ENCODE measurements at places on chromosomes 1 and 21.

DNA sequence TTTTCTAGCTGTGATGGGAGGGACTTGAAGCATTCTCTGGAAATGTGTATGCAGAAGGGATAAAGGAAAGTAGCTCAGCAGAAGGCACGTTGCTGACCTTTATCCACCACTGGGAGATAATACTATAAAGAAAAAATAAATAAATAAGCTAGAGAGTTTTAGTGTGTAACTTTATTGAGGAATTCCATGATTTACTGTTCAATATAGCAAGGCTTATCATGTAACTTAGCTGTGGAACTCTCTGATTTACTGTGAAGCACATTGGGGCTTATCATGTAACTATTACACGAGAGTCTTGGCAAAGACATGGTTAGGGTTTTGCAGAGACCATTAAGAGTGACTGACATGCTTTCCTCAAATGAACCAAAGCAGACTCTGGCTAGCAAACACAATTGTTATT lies 316.1 kb upstream of the SNX7 start:
- DNase-seq = no peak

GRCh38 chr1:24363994-24364393 lies 44.8 kb downstream of the GRHL3 start:
- DNase-seq = no peak

DNA sequence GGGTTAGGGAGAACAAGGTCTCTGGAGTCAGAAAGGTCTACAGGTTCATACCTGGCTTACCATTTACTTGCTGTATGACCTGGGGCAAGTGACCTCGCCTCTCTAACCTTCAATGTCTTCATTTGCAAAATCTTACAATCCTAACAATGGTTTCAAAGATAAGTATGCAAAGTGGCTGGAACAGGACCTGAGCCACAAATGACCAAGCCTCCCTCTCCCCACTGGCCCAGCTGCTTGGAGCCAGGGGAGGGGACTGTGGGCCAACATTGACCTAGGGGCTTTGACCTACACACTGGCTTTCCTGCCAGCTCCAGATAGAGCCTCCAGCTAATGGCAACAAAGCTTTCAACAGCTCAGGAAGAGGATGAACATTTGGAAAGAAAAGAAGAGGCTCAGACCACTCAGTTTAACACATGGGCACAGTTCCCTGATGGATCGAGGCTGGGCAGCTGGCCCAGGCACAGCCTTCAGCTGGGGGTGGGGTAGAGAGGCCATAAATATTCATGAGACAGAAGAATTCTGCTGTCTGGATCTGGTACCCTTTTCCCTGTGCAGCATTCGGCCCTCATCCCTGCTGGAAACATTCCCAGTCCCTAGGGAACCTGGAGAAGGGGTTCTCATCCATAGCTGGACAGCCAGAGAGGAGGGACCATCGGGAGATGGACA lies 12.9 kb downstream of the PTAFR start:
- DNase-seq = no peak

DNA sequence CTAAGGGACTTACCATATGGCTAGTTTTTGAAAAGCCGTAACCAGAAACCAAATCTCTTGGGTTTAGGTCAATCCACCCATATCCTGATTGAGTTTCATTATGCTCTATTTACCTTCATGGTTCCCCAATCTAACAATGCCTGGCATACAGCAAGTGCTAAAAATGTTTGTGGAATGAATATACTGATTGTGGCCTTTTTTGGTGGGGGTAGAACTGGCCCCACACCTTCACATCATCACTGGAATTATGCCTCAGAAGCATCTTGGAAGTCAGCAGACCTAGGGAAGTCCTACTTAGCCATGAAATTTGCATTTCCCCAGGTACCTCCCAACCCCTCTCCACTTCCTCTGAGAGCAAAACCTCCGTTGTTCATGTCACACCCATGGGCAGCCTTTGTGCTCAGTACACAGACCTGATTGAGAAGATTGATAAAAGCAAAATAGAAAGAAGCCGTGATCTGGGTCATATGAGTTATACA lies 17.8 kb upstream of the SLAMF1 start:
- DNase-seq = no peak

GRCh38 chr1:172070055-172070454 lies 228.8 kb downstream of the DNM3 start:
- no peak for DNase-seq

- no peak for DNase-seq
These were observed 16.0 kb upstream of the ID3 start for GRCh38 chr1:23575226-23575810.

DNA sequence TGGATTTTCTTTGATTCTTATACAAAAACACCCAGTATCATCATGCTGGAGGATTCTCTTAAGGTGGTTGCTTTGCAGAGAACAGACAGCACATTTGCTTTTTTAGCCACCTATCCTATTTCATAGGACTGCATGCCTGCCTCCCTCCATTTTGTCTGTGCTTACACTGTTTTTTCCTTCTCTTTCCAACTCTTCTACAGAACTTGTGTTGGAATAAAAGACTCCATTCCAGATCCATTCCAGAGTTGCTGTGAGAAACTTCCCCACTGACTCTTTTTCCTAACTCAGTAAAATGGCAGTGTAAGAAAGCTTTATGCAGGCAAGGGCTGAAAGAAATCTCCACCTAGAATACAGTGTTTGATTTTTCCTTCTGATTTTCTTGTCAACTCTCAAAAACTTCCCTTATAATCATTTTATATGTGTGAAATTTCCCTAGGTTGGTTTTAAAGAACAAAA lies 5.2 kb upstream of the ARID1A start:
- no peak for DNase-seq

- no peak for DNase-seq
These were observed 5.4 kb downstream of the NRIP1 start for GRCh38 chr21:15059397-15059796.

DNA sequence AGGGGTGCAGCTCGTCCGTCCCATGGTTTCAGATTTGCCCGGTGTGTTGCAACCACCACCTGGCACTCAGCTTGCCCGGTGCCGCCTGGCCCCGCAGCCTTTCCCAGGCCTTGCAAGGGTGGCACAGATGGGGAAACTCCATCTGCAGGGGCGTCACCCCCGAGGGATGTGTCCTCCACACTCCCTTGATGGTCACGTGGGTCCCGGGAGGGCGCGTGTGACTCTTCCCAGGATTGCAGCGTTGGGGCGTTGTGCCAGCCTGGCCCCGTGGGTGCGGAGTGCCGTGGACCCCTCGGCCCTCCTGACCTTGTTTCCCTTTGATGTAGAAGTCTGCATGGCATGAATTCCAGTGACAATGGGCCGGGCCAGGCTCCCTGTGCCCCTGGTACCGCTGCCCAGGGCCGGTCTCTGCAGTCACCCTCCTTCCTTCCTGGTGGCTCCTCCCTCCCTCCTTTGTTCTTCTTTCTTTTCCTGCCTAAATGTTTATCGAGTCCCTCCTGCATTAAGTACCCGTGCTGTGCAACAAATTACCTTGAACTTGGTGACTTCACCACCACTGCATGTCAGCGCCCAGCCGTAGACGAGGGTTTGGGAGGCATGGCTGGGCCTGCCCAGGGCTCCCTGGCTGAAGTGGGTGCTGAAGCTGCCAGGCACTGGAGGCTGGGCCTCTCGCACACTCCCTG lies 22.9 kb downstream of the RRP1 start:
- no peak for DNase-seq

DNA sequence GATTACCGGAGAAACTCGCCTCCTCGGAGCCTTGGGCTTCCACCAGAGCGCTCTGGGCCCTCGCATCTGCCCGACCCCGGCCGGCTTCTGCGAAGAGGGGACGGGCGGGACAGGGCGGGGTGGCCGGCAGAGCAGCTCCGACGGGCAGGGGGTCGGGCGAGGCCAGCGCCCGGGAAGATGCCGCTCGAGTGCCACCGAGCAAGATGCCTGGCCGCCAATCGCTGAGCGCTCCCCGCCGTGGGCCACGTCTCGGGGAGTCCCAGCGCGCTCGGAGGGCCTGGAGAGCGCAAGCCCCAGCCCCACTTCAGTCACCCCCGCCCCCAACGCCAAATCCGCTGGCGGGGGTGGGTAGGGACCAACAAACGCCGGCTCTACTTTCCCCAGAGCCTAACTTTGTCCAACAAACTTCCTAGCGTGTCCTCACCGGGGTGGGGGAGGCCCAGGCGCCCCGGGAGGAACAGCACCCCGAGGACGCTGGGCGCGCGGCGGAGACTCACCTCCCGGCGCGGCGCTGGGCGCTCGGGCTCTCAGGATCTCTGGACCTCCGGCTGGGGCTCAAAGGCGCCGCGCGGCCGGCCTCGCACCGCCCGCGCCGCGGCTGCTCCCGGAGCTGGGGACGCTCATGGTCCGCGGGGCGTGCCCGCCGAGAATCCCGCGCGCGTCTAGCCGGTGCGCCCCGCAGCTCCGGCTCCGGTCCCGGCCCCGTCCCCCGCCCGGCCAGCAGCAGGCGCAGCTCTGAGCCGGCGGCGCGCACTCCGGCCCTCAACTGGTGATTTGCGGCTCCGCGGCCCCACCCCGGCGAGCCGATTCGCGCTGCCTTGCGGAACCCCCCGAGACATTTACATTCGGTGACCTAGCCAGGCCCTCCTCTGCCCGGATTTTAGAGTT lies at the start of gene BCAR3:
Gene BCAR3 (minus strand): TSS at position 737 of the 888 bp plus-strand sequence. CDS start 6,907 bp downstream, outside the sequence.
- no peak for DNase-seq

DNA sequence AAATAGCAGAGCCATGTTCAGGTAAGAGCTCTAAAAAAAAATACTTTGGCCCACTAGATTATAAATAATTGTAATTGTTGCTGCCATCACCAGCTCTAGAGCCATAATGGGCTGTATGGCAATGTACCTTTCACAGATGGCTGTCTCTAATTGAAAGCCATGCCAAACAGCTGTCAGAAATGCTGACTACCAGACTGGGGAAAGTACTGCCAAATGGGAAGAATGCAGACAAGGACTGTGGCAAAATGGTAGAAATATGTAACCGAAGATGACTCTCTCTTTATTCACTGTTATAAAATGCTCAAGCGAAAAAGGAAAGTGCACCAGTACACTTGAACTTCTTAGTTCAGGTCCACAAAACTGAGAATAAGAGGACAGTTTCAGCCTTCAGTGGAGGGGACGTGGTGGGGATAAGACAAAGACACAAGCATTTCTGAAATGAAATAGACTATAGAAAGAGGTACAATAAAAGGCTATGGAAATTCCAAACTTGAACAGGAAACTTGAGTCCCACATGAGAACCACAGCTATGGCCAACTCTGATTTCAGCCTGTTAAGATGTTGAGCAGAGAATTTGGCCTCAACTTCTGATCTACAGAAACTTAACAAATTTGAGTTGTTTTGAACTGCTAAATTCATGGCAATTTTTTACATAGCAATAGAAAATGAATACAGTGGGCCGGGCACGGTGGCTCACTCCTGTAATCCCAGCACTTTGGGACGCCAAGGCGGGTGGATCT lies 46.5 kb upstream of the LPGAT1 start:
- no peak for DNase-seq

- DNase-seq = no peak
These were observed 121.2 kb downstream of the ADGRL2 start for GRCh38 chr1:81921851-81922462.

GRCh38 chr1:59664166-59664565 lies 150.6 kb upstream of the HOOK1 start:
- DNase-seq = no peak

DNA sequence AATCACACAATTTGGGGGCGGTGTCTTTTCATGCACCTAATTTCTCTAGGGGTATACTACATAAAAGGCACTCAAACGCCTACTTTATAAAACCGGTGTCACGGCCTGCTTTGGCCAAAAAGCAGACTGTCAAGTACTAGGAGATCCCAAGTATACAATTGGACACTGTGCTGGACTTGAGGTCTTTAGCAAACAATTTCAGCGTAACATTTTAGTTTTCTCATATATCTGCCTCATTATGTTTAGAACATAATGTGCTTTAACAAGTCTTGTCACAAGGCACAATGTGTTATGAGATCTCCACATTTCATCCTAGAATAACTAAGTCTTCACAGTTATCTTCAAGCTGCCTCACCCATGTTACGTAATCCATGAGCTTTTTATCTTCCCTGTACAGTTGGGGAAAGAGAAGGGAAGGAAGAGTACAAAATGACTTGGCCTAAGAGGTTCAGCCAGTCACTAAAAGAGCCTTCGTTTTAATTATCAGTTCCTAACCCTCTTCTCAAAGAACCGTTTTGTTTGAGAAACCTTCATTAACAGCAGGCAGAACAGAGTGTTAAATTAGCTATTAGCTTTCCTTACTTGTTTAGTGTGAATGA lies 1.7 kb downstream of the SSX2IP start:
- DNase-seq = no peak

DNA sequence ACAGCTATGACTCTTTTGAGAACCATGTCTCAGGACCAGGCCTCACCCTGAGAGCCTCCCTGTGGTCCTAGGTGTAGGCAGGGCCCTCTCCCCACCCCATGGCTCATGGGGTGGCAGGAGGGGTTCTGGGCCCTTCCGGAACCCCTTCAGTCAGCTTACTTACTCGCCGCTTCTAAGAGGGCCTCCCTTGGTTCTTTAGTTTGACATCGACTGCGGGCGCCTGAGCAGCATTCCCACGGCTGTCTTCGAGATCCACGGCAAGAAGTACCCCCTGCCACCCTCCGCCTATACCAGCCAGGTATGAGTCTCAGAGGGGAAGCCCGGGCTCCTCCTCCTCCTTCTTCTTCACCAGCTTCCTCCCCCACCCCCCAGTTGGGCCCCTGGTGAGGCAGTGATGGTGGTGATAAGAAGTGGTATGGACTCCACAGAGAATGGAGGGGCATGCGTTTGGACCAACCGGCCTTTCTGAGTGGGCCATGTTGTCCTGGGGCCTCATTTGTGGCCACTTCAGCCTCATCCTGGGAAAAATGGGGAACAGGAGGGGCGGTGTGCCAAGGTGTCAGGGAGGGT lies 28.9 kb downstream of the KCNA10 start:
- DNase-seq = no peak

- DNase-seq = no peak
These were observed 35.5 kb downstream of the MATN1 start for GRCh38 chr1:30687886-30688285.

DNA sequence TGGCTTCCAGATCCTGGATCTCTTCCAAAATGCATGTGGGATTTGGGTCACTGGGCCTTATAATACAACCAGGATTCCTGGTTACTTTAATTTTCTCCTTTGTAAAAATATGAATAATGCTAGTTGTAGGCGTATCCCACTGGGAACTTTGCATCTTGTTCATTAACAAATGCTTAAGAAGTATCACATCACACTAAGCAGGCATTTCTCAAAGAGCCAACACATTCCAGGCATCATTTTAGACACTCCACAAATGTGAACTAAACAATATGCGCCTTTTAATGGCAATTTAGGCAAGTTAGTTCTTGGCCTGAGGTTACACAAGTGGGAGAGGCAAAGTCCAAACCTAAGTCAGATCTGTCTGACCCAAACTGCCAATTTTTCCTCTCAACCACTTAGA lies 15.9 kb downstream of the BRINP2 start:
- DNase-seq = no peak

- DNase-seq = no peak
These were observed 7.6 kb downstream of the NPPA start for GRCh38 chr1:11839727-11840705.

All from activated CD4-positive, alpha-beta T cell treated with anti-CD3 and anti-CD28 coated beads, Interleukin-2, amount 50 U/mL, for 4 hours (primary cell).